ENCODE measurements at places on chromosomes 16 and 17. TPM values are rescaled to one million over a fixed set of nuclear protein-coding genes. Genes with fewer than 3 reads are reported as not detected.

The ERAL1 gene
- total RNA-seq, result 80.0 TPM

The TVP23A gene
- total RNA-seq, result not detected

The RNF112 gene
- total RNA-seq, result 0.10 TPM

The RPL27 gene
- 1,175 TPM for total RNA-seq

The SULT1A4 gene
- total RNA-seq, result 30.4 TPM

The PRAC1 gene
- not detected for total RNA-seq

The KRTAP16-1 gene
- total RNA-seq, result not detected

Measured in mammary microvascular endothelial cell (primary cell).